ENCODE measurements at places on chromosomes 5 and 9.
A peak's percentile ranks its signal among the peaks of the same experiment; 100 is the strongest.

- peak; percentile 68 for DNase-seq
These were observed 171.8 kb downstream of the XRCC4 start for GRCh38 chr5:83249156-83249555.

DNA sequence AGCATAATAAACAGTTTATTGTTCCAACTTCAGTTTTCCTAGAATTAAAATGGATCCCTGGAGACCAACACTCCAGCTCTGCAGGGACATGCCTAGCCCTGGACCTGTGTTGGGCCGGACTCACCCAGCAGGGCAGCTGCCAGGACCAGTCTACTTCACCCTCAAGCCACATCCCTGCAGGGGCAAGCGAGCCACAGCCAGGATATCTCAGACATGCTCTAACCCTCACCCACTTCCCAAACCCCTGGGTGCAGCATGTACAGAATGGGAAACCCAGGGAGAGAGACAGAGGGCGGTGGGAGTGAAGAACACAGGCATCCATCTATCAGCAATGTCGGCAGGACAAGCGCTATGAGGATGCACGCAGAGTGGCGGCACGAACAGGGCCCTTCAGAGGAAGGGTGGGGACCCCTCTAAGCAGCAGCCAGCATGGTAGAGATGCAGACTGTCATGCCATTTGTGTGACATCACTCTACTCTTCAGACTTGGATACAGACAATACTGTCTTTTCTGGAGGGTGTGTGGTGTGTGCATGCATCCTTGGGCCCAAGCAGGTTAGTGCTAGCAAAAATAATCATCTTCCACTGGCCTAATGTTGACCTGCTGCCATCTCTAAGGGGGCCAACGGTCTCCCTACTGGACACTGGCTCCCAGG lies 83.1 kb downstream of the SEMA4D start:
- no peak for DNase-seq

- DNase-seq = no peak
These were observed 125.4 kb upstream of the ANKH start for GRCh38 chr5:14996997-14997396.

- peak; percentile 17 for DNase-seq
These were observed 294.8 kb upstream of the KLF4 start for GRCh38 chr9:107784235-107784958.

DNA sequence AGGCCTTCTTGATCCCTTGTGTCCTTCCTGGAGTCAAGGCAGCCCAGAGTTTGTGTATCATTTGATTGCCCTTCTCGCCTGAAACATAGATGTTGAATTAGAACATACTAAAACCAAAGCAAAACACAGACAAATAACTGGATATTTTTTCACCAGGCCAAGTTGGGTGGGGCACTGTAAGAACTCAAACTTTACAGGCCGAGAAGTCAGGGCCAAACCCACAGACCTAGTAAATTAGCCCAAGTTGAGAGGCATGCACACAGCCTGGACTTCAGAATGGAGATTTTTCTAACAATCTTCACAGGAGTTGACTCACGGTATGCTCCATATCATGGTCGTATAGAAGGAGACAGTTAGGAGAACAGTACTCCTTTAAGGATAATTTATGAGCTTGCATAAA lies 121.7 kb downstream of the PIK3R1 start:
- DNase-seq = no peak

GRCh38 chr5:90131383-90132133 lies 278.0 kb downstream of the CETN3 start:
- no peak for DNase-seq

- peak; percentile 38 for DNase-seq
These were observed 15.9 kb upstream of the SYNPO start for GRCh38 chr5:150624334-150625163.

All from epithelial cell of esophagus (primary cell).